GM23248 (cell line): ENCODE measurements at places on chromosomes 11 and 22.

GRCh38 chr11:37141707-37142106, 543.7 kb upstream of the RAG2 start:
- DNase-seq: no peak

- no peak for DNase-seq
Observed at GRCh38 chr22:29477723-29478318, 2.2 kb upstream of the NEFH start.

DNA sequence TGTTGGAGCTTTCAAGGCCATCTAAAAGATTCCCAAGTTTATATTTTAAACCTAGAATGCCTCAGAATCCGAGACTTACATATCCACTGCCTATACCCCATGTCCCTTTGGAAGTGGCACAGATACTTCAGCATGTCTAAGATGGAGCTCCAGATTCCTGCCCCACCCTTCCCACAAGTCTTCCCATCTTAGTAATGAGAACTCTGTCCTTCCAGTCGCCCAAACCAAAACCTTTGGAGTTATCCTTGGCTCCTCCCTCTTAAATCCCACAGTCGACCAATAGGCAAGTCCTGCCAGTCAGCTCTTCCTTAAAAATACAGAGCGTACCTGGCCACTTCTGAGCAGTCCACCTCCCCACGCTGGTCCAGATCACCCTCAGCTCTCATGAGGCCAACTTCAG, 4.3 kb downstream of the POLD4 start:
- DNase-seq: no peak

GRCh38 chr11:70028147-70028855, 49.8 kb upstream of the ANO1 start:
- DNase-seq: no peak

DNA sequence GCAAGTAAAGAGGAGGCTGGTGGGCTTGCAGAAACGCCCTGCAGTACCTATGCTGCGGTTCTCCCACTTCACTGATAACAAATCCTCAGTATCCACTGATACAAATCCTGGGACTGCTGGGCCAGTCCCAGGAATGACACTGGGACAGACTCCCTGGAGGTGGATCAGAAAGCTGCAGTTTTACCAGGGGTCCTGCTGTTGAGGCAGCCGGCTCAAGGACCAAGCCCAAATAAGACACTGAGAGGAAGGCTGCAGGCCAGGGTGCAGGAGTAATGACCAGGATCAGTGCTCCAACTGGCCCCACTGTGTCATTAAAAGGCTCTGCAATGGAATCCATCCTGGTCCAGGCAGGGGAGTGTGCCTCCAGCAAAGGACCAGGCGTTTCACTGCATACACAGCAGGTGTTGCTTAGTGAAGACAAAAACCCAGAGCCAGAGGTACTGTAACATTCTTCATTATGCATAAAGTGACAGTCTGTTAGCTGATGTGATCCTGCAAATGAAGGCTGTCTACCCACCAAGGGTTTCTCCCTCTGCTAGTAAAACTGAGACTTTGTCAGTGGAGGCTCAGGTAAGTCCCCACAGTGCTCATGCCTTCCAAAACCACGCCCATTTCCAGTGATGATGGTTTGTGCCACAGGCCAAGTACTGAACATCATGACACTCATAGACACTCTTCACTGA, 1.4 kb upstream of the C22orf39 start:
- DNase-seq: no peak

DNA sequence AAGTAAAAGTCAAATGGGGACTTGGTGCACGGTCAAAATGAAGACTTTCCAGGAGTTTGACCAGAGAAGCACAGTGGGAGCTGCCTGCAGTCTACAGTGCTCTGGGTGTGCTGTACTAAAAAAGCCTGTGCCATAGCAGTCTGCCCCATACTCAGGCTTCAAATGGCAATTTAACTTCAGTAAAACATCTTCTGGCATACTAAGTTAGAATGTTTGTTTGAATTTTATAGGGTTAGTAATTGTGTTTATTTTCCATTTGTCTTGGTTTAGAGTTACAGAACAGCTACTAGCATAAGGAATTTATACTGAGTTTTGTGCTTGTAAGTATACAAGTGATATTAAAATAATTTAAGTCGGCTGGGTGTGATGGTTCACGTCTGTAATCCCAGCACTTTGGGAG, 29.3 kb upstream of the LIPT2 start:
- DNase-seq: no peak

- no peak for DNase-seq
Observed at GRCh38 chr11:72241291-72241781, 2.6 kb downstream of the PHOX2A start.

DNA sequence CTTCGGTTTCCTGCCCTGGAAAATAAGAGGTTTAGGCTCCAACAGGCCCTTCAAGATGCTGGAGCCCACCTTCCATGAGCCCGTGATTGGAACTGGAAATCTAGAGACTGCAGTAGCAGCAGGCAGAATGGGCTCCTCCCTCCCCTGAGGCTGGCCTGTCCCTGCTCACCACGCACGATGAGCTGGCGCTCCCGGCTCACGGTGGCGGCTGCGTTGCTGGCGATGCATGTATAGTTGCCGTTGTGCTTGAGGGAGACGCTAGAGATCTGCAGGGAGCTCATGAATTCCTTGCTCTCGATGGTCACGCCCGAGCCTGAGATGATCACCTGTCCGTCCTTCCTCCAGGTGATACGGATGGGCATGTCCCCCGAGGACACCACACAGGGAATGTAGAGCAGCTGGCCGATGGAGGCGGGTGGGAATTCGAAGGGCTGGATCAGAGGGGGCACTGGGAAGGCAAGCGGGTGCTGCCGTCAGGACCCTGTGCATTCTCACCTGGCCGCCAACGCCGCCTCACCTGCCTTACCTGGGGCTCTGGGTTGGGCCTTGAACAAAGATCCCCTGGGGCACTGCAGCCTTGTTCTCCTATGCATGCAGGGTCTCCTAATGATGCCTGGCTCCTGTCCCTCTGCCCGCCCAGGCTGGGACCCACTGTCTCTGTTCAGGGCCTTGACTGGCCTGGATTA, 177.8 kb downstream of the CEP164 start:
- no peak for DNase-seq

GRCh38 chr11:15216678-15217077, 102.0 kb downstream of the INSC start:
- peak; percentile 24 for DNase-seq

GRCh38 chr11:33454264-33454663, 197.1 kb downstream of the HIPK3 start:
- no peak for DNase-seq

DNA sequence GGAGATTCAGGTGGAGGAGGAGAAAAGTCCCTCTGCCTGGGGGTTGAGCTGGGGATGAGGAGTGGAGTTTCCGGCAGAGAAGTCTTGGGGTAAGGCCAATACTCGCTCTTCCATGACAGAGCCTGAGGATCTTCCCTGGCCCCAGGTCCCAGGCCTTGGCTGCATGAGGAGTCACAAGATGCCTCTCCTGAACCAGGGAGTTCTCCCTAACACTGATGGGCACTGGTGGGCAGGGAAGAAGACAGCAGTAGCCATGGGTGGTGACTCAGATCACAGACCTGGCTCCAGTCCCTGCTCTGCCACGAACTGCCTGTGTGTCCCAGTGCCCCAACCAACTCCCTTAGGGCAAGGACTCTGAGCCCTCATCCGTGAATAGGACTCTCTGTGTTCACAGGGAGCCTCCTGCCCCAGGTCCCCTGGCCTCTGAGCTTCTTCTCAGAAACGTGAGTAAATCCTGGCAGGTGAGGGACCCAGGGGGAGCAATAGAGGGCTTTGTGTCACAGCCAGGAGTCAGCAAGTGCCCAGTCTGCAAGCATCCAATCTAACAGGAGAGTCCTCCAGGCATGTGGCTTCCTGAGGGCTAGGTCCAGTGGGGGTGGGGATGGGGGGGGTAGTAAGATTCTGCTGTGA, 45.5 kb upstream of the FTH1 start:
- peak; percentile 73 for DNase-seq

DNA sequence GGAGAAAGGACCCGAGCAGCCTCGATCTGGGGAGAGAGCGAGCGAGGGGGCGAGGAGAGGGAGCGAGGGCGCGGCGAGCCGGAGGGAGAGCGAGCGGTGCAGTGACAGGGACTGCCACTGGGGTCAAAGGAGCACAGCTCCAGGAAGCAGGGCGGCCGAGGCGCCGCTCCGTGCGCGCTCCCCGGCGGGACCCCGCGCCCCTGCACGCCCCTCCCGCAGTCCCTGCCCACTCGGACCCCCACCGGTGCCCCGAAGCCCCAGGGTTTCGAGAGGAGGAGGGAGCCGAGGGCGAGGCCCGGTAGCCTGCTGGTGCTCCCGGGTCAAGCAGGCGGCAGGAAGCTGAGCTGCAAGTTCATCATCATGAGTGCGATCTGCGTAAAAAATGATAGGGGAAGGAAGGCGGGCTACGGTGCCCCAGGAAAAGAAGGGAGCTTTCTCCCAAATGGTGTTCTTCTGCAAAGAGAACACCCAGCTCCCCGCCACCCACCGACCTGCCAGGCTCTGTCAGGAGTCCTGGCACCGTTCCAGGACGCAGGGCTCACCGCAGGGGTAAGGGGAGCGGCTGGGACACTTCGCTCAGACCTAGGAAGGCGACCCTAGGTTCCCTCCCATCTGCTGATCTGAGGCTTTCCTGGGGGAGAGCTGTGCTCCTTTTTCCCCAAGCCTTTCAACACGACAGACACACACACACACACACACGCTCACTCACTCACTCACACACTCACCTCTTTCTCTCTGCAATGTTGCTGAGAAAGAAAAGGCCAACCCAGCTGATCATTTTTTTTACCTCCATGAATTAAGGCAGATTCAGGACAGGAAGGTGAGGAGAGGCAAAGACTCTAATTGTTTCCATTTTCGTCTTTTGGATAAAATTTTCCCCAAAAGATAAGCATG, at the start of gene MPPED2:
Gene MPPED2 (minus strand): TSS at position 103 of the 894 bp plus-strand sequence. CDS start 5,980 bp downstream, outside the sequence.
- peak; percentile 17 for DNase-seq

GRCh38 chr22:31278626-31279326, 13.5 kb downstream of the PIK3IP1 start:
- no peak for DNase-seq

GRCh38 chr11:119774172-119774763, 45.3 kb upstream of the NECTIN1 start:
- DNase-seq: peak; percentile 54

DNA sequence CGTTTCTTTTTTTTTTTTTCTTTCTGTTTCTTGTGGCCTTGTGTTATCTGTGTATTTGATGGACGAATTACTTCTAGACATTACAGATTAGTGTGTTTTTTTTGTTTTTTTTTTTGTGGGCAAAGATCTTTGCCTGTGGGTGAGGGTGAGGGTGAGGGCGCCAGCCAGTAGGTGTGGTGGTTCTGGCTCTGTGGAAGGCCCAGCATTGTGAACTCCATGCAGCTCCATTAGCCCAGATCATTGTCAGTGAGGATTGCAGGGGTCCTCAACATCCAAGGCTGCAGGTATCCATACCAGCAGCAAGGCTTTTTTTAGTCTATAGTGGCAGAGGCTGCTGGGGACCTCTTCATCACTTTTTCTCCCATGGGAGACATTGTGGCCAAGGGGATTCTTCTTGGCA, 13.7 kb downstream of the BIRC2 start:
- no peak for DNase-seq

DNA sequence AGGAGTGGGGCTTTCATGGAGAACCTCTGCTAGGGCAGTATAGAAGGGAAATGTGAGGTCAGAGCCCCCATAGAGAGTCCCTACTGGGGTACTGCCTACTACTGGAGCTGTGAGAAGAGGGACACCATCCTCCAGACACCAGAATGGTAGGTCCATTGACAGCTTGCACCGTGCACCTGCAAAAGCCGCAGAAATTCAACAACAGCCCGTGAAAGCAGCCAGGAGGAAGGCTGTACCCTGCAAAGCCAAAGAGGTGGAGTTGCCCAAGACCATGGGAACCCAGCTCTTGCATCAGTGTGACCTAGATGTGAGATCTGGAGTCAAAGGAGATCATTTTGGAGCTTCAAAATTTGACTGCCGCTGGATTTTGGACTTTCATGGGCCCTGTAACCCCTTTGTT, 245.6 kb downstream of the TENM4 start:
- no peak for DNase-seq

DNA sequence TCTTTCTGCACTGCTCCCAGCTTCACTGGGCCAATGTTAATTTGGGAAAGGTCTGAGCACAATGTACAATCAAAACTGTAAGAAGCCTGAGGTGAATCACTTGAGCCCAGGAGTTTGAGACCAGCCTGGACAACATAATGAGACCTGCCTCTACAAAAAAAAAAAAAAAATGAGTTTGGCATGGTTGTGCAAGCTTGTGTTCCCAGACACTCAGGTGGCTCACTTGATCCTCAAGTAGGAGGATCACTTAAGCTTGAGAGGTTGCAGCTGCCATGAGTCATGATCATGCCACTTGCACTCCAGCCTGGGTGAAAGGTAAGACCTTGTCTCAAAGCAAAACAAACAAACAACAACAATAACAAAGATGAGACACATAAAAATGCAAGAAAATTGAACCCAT, 38.6 kb upstream of the SC5D start:
- DNase-seq: no peak

DNA sequence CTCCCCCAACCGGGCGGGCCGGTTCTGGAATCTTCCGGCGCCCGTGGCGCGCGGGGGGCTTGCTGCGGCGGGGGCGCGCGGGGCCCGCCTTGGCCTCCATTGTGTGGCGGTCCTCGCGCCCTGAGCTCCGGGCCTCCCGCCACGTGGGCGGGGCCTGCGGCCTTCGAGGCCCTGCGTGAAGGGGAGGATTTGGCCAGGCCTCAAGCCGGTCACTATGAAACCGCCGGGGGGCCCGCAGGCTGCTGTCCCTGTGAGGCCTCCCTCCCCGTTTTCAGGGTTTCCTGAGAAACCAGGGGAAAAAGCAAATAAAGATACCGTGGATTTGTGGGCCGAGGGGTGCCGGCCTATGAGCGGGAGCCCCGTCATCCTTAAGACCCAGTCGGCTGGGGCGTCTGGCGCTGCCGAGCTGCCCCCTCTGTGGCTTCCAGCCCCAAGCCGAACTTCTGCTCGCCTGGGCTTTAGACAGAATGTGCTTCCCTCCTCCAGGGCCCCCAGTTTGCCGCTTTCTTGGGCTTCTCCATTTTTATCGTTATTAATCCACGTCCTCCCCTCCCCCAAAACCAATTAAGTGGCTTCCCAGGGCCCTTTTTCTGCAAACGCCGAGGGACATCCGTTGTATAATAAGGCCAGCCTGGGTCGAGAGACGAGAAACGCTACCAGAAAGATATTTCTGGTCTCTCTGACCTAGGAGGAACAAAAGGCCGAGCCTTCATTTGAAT, 602 bp downstream of the EWSR1 start:
- DNase-seq: peak; percentile 86

DNA sequence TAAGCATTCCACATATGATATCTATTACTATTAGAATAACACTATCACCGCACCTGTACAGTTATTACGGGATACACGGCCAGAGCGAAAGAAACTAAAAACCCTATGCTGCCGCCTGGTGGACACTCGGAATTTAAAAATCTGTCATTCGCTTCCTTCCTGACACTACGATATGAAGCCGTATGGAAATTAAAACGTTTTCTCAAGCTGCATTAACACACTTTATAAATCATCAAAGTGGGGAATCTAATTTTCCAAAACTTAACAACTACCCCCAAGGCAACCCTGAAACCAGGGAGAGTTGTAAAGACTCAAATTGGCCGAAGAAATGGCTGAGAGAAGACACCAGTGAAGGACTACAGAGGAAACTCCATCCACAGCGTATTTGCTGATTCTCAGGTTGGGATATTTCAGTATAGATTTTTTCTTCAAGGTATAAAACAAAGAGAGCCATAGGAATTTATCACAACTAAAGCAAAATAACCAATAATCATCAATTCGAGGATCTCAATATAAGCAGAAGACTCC, 1.4 kb downstream of the CCDC73 start:
- DNase-seq: peak; percentile 56
